ENCODE measurements at places on chromosomes 1 and 21. TPM values are rescaled to one million over a fixed set of nuclear protein-coding genes. Genes with fewer than 3 reads are reported as not detected.

GRCh38 chr1:91805311-91805801 lies 80.6 kb downstream of the TGFBR3 start:
- DNase-seq: no peak
- H3K27ac ChIP-seq: no peak overlapping the region
- no peak overlapping the region for H3K4me3 ChIP-seq
- peaks cover 13% of the 10 kb centered on the region for H3K4me1 ChIP-seq

GRCh38 chr21:41772351-41773080 lies 5.7 kb upstream of the RIPK4 start:
- DNase-seq: no peak
- H3K27me3 ChIP-seq: peaks cover 80% of the 10 kb centered on the region

DNA sequence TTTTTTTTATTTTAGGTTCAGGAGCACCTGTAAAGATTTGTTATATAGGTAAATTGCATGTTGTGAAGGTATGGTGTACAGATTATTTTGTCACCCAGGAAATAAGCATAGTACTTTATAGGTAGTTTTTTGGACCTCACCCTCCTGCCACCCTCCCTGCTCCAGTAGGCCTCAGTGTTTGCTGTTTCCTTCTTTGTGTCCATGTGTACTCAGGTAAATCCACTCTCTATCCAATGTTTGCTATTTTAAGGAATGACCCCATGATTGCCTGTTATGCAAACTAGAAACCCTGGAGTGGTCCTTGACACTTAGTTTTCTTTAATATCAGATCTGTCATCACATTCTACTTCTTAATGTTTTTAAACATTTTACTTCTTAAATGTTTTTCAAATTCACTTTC lies 33.9 kb downstream of the LHX9 start:
- no peak overlapping the region for H3K27ac ChIP-seq
- DNase-seq: no peak
- H3K27me3 ChIP-seq: no peaks in the 10 kb centered on the region
- H3K4me3 ChIP-seq: no peak overlapping the region

- no peak for DNase-seq
- no peaks in the 10 kb centered on the region for H3K36me3 ChIP-seq
- H3K27me3 ChIP-seq: no peaks in the 10 kb centered on the region
- no peak overlapping the region for H3K4me3 ChIP-seq
Observed at GRCh38 chr1:57835620-57836019, 411.8 kb upstream of the DAB1 start.

- no peak for DNase-seq
- no peaks in the 10 kb centered on the region for H3K27me3 ChIP-seq
- H3K4me3 ChIP-seq: peak overlapping the region; percentile 75
- H3K36me3 ChIP-seq: no peaks in the 10 kb centered on the region
Observed at GRCh38 chr1:164559342-164560051, 513 bp downstream of the PBX1 start.

DNA sequence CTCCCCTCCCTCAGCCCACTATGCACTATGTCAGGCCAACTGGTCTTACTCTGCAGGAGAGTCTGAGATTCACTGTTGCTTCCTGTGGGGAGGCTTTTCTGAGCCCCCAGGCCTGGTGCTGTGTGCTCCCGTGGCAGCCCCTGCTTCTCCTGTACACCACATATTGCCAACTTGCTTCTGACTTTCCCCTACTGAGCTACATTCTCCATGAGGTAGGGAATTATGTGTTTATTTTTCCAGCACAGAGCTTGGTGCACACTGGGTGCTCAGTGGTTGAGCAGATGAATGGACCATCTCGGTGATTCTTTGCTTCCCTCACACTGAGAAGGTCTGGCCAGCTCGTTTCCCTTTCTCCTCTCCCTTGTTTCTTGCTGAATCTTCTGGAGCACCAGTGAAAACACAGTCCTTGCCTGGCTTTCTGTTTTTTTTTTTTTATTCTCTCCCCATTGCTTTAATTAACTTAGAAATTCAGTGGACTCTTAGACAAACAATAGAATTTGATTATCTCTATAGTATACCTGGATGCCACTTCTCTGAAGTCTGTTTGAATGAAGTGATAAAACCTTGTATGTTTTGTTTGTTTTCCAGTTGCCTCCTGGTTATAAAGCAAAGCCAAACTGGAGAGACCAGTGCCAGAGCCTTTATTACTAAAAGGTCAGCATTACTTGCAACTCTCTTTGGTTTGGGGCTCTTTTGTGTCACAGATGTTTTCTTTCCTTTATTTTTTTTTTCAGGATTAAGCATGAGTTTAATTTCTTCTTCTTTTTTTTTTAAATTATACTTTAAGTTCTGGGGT lies 50.3 kb upstream of the CNIH3 start:
- H3K4me3 ChIP-seq: no peak overlapping the region
- DNase-seq: peak; percentile 16
- H3K4me1 ChIP-seq: peaks cover 16% of the 10 kb centered on the region
- H3K27me3 ChIP-seq: no peaks in the 10 kb centered on the region
- peak overlapping the region; percentile 46 for H3K27ac ChIP-seq

DNA sequence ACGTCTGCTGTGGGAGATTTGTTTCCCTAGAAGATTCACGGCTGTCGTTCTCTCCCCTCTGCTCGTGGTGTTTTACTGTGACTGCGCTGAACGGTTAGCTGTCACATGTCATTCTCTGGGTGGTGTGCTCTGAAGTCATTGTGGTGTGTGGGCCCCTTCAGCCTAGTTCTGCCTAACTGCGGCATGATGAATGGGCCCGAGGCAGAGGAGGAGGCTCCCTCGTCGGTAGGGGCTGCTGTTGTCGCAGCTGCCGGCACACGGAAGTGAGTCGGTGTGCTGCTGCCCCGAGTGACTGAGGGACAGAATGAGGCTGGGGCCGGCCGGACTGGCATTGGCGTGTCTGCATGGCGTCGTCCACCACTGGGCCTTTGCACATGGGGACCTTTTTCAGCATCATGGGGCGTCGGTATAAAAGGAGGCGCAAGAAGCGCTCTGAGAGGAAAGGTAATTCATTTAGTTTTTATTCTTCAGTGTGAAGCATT lies 77.9 kb downstream of the ADARB1 start:
- H3K27me3 ChIP-seq: no peaks in the 10 kb centered on the region
- no peak overlapping the region for H3K4me3 ChIP-seq
- peaks cover 51% of the 10 kb centered on the region for H3K36me3 ChIP-seq
- H3K4me1 ChIP-seq: peaks cover 20% of the 10 kb centered on the region
- DNase-seq: no peak

DNA sequence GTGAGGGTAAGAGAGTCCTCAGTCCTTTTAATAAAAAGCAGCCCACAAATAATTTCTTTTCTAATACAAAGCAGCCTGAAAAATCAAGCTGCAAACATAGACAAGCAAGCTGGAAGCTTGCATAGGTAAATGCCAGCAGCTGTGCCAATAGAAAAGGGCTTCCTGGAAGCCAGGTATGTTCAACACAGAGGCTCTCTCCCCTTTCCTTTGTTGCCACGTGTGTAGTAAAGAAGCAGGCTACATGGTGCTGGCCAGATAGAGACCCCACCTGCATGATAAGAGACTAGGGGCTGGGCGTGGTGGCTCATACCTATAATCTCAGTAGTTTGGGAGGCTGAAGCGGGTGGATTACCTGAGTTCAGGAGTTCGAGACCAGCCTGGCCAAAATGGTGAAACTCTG lies 50.1 kb upstream of the ERRFI1 start:
- no peak for DNase-seq
- H3K36me3 ChIP-seq: no peaks in the 10 kb centered on the region
- no peaks in the 10 kb centered on the region for H3K27me3 ChIP-seq
- no peak overlapping the region for H3K27ac ChIP-seq

DNA sequence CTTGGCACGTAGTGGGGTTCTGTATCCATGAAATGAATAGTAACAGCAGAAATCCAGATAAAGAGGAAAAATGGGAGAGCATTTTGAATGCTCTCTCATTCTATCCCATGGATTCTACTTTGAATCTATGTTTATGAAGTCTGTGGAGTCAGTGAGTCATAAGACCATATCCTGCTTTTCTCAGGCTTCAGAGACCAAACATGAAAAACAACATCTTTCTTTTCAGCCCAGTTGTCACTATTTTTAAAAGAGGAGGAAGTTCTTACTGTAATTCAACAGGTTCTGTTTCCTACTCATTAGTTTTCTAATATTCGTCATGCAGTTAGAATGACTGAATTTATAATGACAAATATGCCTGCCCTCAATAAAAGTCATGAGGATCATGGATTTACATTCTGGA lies 39.4 kb upstream of the CD55 start:
- H3K27ac ChIP-seq: no peak overlapping the region
- no peak overlapping the region for H3K4me3 ChIP-seq
- DNase-seq: peak; percentile 53
- no peaks in the 10 kb centered on the region for H3K27me3 ChIP-seq
- H3K4me1 ChIP-seq: peaks cover 8% of the 10 kb centered on the region

GRCh38 chr1:202264726-202265125 lies 71.1 kb downstream of the LGR6 start:
- no peak for DNase-seq
- peaks cover 65% of the 10 kb centered on the region for H3K27me3 ChIP-seq
- H3K36me3 ChIP-seq: no peaks in the 10 kb centered on the region
- H3K27ac ChIP-seq: no peak overlapping the region

DNA sequence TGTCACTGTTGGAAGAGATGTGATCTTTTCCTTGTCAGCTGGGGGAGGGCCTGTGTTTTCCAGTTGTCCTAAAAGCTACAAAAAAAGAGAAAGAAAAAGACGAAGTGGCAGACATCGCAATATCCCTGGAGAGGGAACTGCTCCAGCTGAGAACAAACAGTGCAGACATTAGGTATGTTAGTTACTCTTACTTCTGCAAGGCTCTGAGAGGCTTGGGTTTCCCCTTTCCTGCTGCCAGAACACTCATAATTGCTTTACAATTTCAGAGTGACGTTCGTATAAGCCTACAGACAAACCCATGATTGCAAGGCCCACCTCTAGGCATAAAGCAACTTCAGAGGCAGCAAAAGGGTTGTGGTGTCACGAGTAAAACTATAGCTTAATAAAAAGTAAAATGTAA lies 31.1 kb downstream of the CD160 start:
- H3K27ac ChIP-seq: peak overlapping the region; percentile 49
- peaks cover 10% of the 10 kb centered on the region for H3K4me1 ChIP-seq
- H3K4me3 ChIP-seq: no peak overlapping the region
- H3K27me3 ChIP-seq: no peaks in the 10 kb centered on the region
- peaks cover 24% of the 10 kb centered on the region for H3K36me3 ChIP-seq

- no peaks in the 10 kb centered on the region for H3K4me1 ChIP-seq
- no peak overlapping the region for H3K4me3 ChIP-seq
- no peak overlapping the region for H3K27ac ChIP-seq
- H3K36me3 ChIP-seq: no peaks in the 10 kb centered on the region
Observed at GRCh38 chr1:213512316-213512715, 461.3 kb downstream of the RPS6KC1 start.

DNA sequence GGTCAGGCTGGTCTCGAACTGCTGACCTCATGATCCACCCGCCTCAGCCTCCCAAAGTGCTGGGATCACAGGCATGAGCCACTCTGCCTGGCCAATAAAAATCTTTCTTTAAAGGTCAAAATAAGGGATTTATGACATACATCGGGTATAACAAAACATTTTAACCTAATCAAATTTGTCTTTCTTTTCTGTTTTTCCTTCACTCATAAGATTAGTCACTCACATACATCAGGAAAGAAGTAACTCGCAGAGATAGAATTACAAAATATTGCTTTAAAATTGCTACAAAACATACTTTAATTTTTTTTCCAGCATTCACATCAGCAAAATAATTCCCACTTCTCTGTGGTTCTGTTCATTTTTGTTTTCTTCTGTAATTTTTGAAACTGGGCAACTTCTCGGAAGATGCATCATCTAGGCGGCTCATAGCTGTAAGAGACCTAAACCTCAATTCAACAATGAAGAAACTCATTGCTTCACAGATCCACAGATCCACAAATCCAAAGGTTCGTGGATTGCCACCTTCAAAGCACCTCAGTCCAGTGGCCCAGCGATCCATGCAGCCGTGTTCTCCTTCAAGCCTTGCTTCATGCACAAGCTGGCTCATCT lies 39.7 kb downstream of the NEK2 start:
- peaks cover 24% of the 10 kb centered on the region for H3K4me1 ChIP-seq
- no peaks in the 10 kb centered on the region for H3K27me3 ChIP-seq
- no peaks in the 10 kb centered on the region for H3K36me3 ChIP-seq
- peak; percentile 57 for DNase-seq
- H3K4me3 ChIP-seq: no peak overlapping the region

GRCh38 chr1:211468595-211468994 lies 23.4 kb downstream of the RD3 start:
- no peaks in the 10 kb centered on the region for H3K36me3 ChIP-seq
- no peak for DNase-seq
- no peak overlapping the region for H3K4me3 ChIP-seq
- no peak overlapping the region for H3K27ac ChIP-seq
- H3K4me1 ChIP-seq: no peaks in the 10 kb centered on the region

GRCh38 chr21:32782698-32783097 lies 11.1 kb upstream of the PAXBP1 start:
- no peak overlapping the region for H3K27ac ChIP-seq
- no peaks in the 10 kb centered on the region for H3K27me3 ChIP-seq
- H3K4me1 ChIP-seq: no peaks in the 10 kb centered on the region
- no peak overlapping the region for H3K4me3 ChIP-seq
- DNase-seq: no peak

DNA sequence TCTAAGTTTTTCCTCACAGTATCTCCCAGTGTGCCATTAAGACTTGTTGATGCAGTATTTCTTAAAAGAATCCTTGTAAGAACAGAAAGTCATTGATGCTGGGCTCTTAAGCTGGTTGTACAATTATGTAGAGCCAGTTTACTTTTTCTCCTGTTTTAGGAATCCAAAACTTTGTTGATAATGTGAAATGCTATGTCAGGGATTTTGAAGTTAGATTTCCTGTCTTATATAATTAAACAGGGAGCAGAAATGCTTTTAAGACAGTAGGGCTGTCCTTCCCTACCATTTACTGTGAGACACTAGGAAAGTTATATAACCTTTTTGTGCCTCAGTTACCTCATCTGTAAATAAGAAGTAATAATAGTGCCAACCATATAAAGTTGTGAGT lies 26.0 kb downstream of the CCDC18 start:
- H3K27ac ChIP-seq: no peak overlapping the region
- H3K27me3 ChIP-seq: no peaks in the 10 kb centered on the region
- no peak overlapping the region for H3K4me3 ChIP-seq
- no peaks in the 10 kb centered on the region for H3K4me1 ChIP-seq

DNA sequence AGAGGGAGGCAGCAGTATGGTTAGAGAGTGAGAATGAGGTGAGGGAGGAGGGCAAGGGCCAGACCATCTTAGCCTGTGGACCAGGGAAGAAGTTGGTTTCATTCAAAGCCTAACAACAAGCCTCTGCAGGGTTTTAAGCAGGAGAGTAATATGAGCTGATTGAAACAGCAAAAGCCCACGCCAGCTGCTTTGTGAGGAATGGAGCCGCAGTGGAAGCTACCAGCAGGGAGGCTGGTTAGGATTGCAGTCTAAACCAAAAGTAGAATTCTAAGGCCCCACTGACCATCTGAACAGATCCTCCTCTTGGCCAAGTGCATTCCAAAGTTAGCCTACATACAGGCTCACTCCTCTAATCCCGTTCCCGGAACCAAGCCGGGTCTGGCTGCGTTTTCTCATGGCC lies 44.8 kb downstream of the OLFML3 start:
- DNase-seq: no peak
- no peaks in the 10 kb centered on the region for H3K27me3 ChIP-seq
- peaks cover 2% of the 10 kb centered on the region for H3K4me1 ChIP-seq
- no peak overlapping the region for H3K4me3 ChIP-seq

Gene LRRC38
- polyA plus RNA-seq: not detected

Gene SLAMF1
- polyA plus RNA-seq: not detected

Gene GPA33
- not detected for polyA plus RNA-seq

Gene C4BPA
- polyA plus RNA-seq: not detected

Gene AIM2
- polyA plus RNA-seq: not detected

All from IMR-90 (cell line).